Chondrocyte (in vitro differentiated cells): ENCODE measurements at places on chromosomes 7 and 10. TPM values are rescaled to one million over a fixed set of nuclear protein-coding genes. Genes with fewer than 3 reads are reported as not detected.
A peak's percentile ranks its signal among the peaks of the same experiment; 100 is the strongest.

GRCh38 chr10:111835574-111835973 lies 348.0 kb downstream of the GPAM start:
- H3K4me3 ChIP-seq, result no peak overlapping the region
- DNase-seq, result no peak
- H3K4me1 ChIP-seq, result no peaks in the 10 kb centered on the region
- no peaks in the 10 kb centered on the region for H3K27me3 ChIP-seq
- no peak overlapping the region for H3K27ac ChIP-seq

DNA sequence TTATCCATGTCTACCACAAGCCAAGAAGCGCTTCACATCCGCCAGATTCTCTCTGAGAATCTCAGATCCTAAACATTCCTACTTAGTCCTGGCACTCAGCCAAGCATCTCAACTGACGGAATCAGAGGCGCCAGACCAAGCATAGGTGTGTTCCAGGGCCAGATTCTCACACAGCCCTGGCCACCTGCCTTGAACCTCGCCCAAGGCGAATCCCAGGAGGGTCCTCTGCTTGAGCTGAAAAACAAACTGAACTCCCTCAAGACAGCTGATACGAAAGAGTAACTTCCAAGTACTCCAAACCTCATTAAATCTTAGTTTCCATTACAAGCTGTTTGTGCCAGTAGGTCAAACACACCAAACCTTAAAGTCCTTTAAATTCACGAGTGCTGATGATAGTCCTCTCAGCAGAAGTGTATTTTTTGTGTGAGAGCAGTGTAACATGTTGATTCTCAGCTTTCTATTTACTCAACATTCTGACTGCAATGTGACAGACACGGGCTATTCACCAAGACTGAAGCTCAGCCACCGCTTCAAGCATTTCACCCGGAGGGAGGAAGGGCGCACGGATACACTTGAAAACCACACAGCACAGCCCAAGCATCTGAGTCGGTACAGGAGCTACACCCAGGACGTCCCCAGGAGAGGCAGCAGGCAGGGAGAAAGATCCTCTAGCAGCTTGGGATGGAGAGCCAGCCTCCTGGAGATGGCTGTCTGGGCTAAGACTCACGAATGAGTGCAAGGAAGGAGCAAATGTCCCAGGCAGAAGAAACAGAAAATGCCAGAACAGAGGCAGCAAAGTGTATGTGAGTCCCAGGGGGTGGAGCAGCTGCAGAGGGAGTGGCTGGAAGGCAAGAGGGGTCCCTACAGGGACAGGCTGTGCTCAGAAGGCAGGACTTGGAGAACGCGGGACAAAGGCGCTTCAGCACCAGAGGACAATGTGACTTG lies 6.0 kb downstream of the PARD3 start:
- DNase-seq, result no peak
- H3K4me1 ChIP-seq, result peaks cover 49% of the 10 kb centered on the region
- peak overlapping the region; percentile 68 for H3K4me3 ChIP-seq
- peak overlapping the region; percentile 92 for H3K27ac ChIP-seq
- no peaks in the 10 kb centered on the region for H3K36me3 ChIP-seq

Gene ACSM6
- not detected in 3 replicates for total RNA-seq

DNA sequence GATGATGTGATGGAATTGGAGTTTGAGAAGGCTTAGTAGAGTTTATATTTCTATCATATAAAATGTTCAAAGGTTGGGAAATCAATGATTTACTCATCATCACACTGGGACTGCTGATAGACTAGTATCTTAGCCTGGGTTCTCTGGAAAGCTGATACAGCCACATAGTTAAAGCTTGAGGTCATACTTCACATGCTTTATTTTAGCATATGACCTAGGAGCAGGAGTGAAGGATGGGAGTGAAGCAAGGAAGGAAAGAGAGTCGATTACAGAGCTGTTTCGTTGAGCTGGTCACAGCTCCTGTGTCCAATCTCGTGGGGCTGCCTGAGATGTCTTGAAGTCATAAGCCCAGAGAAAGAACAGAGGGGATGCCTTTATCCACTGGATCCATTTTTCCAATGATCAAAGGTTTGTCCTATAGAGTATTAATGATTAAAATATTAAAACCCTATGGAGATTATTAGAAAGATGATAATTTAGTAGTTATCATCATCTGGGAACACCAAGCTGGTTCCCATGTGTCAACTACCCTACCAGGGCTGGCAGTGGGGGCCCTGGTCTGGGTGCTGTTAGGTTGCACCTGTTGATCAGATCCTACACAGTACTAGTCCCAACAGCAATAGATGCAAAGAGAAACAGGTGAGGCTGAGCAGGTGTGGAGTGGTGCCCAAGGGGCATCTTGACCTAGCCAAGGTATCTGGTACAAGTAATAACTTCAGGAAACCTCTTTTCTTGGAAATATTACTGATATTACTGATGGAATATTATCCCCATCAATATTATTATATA lies 77.8 kb downstream of the BAMBI start:
- H3K27ac ChIP-seq, result no peak overlapping the region
- no peaks in the 10 kb centered on the region for H3K27me3 ChIP-seq
- no peak for DNase-seq

GRCh38 chr7:12436896-12437535 lies 33.4 kb upstream of the VWDE start:
- H3K27ac ChIP-seq, result no peak overlapping the region
- H3K4me3 ChIP-seq, result no peak overlapping the region
- no peaks in the 10 kb centered on the region for H3K36me3 ChIP-seq
- peaks cover 7% of the 10 kb centered on the region for H3K27me3 ChIP-seq

Gene C7orf33
- total RNA-seq, result not detected in 3 replicates

Gene DMBT1
- 0.13 to 0.34 TPM (median 0.17 TPM) in 3 replicates for total RNA-seq

DNA sequence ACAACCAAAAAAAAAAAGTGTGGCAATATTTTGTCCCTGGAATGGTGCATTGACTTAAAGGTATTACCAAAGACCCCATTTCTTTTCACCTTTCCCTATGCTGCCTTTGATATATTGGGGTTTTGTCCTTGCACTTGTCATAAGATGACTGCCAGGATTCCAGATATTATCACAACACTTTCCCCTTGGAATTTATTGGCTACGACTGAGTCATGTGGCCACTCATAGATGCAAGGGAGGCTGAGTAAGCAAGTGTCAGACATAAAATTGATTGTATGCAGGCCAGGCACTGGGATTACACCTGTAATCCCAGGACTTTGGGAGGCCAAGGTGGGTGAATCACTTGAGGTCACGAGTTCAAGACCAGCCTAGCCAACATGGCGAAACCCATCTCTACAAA lies 83.6 kb downstream of the PPP1R3C start:
- H3K36me3 ChIP-seq, result peaks cover 2% of the 10 kb centered on the region
- H3K4me1 ChIP-seq, result peaks cover 7% of the 10 kb centered on the region
- no peaks in the 10 kb centered on the region for H3K27me3 ChIP-seq
- DNase-seq, result no peak

DNA sequence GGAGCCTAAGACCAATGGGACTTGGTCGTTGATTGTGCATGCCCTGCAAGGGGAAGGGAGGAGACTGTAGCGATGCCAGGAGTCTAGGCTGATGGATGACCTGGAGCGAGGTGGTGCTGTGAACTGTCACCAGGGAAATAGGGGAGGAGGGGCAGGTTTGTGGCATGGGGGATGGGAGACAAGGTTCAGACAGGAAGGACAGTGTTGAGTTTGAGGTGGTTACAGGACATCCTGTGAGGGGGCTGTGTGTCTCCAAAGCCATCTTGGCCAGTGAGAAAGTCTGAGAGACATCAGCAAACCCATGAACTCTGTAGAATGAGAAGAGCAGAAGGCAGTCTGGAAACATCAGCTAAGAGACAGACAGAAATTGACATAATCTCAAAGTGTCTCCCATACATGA lies 38.5 kb upstream of the KDM7A start:
- no peak overlapping the region for H3K27ac ChIP-seq
- peaks cover 9% of the 10 kb centered on the region for H3K4me1 ChIP-seq
- no peak for DNase-seq

DNA sequence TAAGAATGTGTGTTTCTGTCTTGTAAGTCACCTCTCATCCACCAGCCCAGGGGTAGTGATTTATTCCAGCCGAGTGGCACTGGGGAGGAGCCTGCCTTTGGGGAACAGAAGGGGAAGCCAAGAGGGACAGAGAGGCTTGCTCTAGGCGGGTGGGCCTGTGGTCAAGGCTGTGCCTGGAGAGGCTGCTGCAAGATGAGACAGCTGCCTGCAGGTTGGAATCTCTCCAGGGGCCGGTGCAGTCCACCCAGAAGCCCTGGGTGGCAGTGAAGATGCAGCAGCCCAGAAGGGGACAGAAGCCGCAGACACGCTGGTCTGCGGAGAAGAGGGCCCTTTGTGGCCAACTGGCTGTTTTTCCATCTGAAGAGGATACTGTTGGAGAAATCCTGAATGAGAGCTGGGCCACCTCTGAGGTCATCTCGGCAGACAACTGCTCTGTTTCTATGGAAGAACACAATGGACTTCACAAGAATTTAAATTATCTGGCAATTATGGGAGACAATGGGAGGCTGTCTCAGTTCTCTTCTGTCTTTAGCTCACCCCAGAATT lies 175.7 kb downstream of the GFRA1 start:
- no peak for DNase-seq
- H3K4me3 ChIP-seq, result no peak overlapping the region

GRCh38 chr10:81696609-81697388 lies 178.2 kb upstream of the NRG3 start:
- H3K27me3 ChIP-seq, result no peaks in the 10 kb centered on the region
- no peak for DNase-seq
- no peaks in the 10 kb centered on the region for H3K4me1 ChIP-seq
- no peaks in the 10 kb centered on the region for H3K36me3 ChIP-seq

DNA sequence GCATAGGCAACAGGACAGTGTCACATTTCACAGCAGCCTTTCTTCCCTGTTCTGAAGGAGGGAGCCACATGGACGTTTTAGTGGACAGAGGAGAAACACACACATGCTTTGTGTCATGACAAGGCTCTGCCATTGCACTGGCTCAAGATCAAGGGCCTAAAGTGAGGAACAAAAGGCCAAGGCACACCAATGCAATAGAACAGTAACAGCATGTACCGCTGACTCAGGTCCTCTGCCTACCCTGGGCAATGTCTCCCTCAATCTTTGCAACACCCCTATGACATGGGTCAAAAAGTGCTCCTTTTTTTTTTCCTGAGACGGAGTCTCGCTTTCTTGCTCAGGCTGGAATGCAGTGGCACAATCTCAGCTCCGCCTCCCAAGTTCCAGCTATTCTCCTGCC lies 57.8 kb upstream of the SDK1 start:
- no peaks in the 10 kb centered on the region for H3K27me3 ChIP-seq
- no peak overlapping the region for H3K27ac ChIP-seq
- no peak for DNase-seq
- H3K36me3 ChIP-seq, result peaks cover 3% of the 10 kb centered on the region
- no peak overlapping the region for H3K4me3 ChIP-seq

- DNase-seq, result no peak
- H3K4me1 ChIP-seq, result peaks cover 27% of the 10 kb centered on the region
- no peaks in the 10 kb centered on the region for H3K36me3 ChIP-seq
- no peak overlapping the region for H3K4me3 ChIP-seq
- H3K27ac ChIP-seq, result peak overlapping the region; percentile 18
These were observed 36.3 kb downstream of the RBM20 start for GRCh38 chr10:110680273-110681020.

Gene RELN
- 0.22 TPM in 1 of 3 replicates, not detected in the others for total RNA-seq

- DNase-seq, result no peak
- no peaks in the 10 kb centered on the region for H3K27me3 ChIP-seq
- H3K27ac ChIP-seq, result peak overlapping the region; percentile 10
- peaks cover 28% of the 10 kb centered on the region for H3K4me1 ChIP-seq
These were observed 145.3 kb downstream of the GLI3 start for GRCh38 chr7:42091461-42092291.

DNA sequence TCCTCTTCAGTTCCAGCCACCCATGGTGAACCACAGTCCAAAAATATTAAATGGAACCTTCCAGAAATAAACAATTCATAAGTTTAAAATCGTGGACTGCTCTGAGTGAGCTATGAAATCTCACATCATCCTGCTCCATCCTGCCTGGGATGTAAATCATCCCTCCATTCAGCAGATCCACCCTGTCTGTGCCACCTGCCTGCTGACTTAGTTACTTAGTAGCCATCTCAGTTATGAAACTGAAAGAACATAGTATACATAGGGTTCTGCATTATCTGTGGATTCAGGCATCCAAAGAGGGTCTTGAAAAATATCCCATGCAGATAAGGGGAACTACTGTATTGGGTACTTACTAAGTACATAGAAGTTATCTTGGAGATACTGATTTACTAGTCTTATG lies 89.0 kb downstream of the ST8SIA6 start:
- H3K4me3 ChIP-seq, result no peak overlapping the region
- H3K4me1 ChIP-seq, result no peaks in the 10 kb centered on the region
- H3K36me3 ChIP-seq, result peaks cover 2% of the 10 kb centered on the region
- DNase-seq, result no peak
- H3K27ac ChIP-seq, result no peak overlapping the region
- peaks cover 21% of the 10 kb centered on the region for H3K27me3 ChIP-seq

DNA sequence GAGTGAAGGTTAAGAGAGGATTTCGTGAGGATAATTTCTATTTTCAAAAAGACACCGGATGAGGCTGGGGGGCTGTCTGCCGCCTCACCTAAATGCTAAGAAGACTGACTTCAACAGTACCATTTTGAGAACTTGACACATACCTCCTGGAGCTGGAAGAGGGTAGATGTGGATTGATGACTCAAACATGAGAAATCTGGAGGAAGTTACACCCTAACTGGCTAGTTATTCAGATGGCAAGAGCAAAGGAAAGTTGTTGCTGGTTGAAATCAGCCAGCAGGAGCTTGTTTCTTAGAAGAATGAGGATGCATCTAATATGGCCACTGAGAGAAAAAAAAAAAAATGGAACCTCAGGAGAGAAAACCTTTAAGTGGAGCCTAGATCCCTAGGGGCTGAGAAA lies 76.2 kb upstream of the KIAA1217 start:
- H3K4me1 ChIP-seq, result no peaks in the 10 kb centered on the region
- no peaks in the 10 kb centered on the region for H3K36me3 ChIP-seq
- no peak for DNase-seq
- H3K27ac ChIP-seq, result no peak overlapping the region
- no peak overlapping the region for H3K4me3 ChIP-seq

DNA sequence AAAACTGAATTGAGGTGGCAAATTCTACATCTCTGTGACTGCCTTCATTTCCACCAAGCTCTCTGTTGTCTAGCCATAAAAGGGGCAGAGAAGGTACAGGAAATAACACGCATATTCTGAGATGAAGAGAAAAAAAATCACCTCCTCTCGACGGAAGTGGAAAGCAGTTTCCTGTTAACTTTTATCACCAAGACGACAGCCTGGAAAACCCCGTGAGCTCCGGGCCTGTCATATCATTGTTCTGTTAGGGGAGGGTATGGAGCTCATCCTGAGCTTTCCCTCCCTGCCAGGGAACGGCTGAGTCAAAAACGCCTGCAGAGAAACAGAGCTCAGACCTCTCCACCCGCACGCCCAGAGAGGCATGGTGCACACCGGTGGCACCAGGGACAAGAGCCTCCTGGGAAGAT lies 200.3 kb downstream of the PRPF18 start:
- peaks cover 5% of the 10 kb centered on the region for H3K36me3 ChIP-seq
- no peak overlapping the region for H3K27ac ChIP-seq
- H3K27me3 ChIP-seq, result no peaks in the 10 kb centered on the region
- no peak for DNase-seq

GRCh38 chr10:50552771-50553535 lies 70.8 kb downstream of the SGMS1 start:
- no peaks in the 10 kb centered on the region for H3K27me3 ChIP-seq
- DNase-seq, result no peak
- no peaks in the 10 kb centered on the region for H3K36me3 ChIP-seq
- no peak overlapping the region for H3K27ac ChIP-seq
- H3K4me3 ChIP-seq, result no peak overlapping the region

GRCh38 chr7:122260336-122260735 lies 44.2 kb downstream of the FEZF1 start:
- H3K4me3 ChIP-seq, result no peak overlapping the region
- no peaks in the 10 kb centered on the region for H3K36me3 ChIP-seq
- H3K27ac ChIP-seq, result no peak overlapping the region

GRCh38 chr7:88071994-88072714 lies 138.1 kb downstream of the ADAM22 start:
- H3K4me1 ChIP-seq, result no peaks in the 10 kb centered on the region
- no peak overlapping the region for H3K4me3 ChIP-seq
- no peak for DNase-seq
- no peaks in the 10 kb centered on the region for H3K36me3 ChIP-seq

Gene SFTPA1
- total RNA-seq, result not detected in 3 replicates
